ENCODE measurements at places on chromosomes 11 and 22.
A peak's percentile ranks its signal among the peaks of the same experiment; 100 is the strongest.

DNA sequence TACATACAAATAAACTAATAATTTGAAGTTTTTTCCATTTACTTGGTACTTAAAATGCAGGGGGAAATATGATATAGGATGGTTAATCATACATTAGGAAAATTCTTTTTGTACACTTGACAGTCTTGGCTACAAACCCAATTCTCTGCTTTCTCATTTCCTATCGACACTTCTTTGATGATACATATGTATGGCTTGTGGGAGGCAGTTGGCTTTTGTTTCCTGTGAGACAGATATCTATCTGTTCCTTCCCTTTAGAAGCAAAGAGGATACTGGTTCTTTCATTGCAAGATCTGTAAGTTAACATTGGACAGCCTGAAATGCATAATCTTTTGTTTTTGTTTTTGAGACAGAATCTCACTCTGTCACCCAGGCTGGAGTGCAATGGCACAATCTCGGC lies 47.9 kb upstream of the ADORA2A start:
- DNase-seq: no peak

DNA sequence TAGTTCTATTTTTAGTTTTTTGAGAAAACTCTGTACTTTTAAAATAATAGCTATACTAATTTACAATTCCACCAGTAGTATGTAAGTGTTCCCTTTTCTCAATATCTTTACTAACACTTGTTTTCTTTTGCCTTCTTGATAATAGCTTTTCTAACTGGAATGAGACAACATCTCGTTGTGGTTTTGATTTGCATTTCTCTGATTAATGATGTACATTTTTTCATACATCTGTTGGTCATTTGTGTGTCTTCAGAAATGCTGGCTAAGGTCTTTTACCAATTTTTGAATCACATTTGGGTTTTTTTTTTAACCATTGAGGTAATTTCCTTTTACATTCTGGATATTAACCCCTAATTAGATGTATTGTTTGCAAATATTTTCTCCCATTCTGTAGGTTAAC lies 258.9 kb downstream of the DYNC2H1 start:
- DNase-seq: no peak

- DNase-seq: no peak
Measured at GRCh38 chr11:57981536-57981935, 42.1 kb upstream of the OR9Q1 start.

DNA sequence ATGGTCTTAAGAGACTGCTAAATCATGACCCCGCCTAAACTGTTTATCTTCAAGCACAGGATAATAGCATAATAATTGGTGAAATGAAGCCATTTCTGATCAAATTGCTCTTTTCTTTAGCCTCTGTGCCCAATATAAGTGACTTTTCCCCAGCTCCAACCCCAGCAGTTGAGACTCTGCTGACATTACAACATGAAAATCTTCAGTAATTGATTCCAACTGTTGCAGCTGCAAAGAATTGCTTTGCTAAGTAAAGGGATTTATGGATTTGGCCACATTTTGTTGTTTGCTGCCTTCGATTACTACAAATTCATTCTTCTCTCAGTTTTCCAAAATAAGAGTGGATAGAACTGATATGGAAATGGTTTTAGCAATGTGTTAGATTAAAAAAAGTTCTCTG lies 576.7 kb upstream of the LRRC4C start:
- DNase-seq: no peak

DNA sequence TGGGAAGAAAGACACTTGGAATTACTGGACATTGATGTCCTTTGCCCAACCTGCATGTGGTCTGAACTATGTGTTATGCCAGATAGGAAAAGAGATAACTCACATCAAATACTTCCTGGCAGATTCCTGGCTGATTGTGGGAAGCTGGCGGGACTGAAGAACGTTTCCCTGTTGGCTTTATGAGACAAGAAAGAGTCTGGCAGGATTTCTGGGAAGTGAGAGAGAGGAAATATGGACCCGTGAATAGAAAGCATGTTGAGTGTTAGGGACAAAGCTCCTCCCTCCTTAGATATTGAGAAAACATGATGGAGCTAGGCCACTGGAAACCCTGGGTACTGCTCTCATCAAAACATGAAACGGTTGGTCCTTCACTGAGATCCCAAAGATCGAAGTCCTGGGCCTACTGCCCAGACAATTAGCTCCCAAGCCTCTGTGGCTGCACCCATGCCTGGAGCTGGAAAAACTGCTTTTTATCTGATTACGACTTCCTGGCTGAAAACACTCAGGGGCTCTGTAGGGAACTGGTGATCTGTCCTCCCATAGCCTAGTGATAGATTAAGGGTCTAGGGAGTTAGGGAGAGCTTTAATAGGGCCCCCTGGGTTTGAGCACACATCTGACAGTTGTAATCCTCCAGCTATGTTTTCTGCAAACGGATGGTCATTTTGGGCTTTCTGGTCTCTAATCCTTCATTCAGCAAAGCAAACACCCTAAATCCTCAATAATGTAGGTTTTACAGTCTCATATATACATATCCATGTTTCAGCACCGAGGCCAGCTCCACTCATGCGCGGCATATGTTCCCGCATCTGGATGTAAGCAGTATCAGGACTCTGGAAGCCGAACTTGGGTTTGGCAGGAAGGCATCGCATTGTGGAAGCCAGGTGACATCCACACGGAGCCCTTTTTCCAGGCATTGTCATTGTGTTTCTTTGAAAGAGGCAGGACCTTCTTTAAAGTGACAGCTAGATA lies 6.1 kb upstream of the B3GAT1 start:
- DNase-seq: no peak

DNA sequence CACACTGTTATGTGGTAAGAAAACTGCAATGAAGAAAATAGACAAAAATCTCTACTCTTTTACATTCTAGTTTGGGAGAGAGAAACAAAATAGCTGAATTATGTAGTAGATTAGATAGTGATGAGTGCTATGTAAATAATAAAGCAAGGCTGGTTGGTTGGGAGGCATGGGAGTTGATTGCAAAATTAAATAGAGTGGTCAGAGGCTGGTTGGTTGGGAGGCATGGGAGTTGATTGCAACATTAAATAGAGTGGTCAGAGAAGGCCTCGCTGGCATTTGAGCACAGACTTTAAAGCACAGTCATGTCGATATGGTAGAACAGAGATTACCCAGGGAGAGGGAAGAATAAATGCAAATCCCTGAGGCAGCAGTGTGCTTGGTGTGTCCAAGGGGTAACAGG lies 22.4 kb downstream of the SIK2 start:
- DNase-seq: no peak

DNA sequence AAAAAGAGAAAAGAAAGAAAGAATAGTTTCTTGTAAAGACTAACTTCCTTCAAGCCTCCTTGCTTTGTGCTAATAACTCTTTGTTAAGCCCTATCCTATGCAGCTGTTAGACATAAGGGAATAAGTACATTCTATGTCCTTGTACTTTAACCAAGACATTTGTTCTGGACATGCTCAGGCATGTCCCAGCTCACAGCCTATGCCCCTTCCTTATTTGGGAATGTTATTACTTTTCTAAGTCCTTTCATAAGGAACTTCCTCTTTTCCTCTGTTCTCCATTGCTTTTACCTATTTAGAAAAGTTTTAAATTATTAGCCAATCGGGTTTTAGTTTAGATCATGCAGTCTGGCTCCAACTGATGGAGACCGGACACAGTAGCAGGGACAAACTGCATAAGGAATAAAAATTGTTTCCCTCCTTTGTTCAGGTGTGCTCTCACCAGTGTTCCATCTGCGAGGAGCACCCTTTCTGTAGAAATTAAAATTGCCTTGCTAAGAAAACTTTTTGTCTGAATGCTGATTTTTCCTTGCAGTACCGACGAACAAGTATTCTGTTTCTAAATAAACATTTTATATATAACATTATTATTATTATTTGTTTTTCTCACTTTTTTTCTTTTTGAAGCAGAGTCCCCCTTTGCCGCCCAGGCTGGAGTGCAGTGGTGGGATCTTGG lies 21.6 kb upstream of the SPINDOC start:
- no peak for DNase-seq

GRCh38 chr22:27991586-27992293 lies 72.7 kb upstream of the PITPNB start:
- no peak for DNase-seq

- DNase-seq: peak; percentile 12
Measured at GRCh38 chr11:62905927-62906531, 15.1 kb downstream of the CHRM1 start.

- no peak for DNase-seq
Measured at GRCh38 chr11:102014756-102015155, 32.5 kb upstream of the CFAP300 start.

- no peak for DNase-seq
Measured at GRCh38 chr11:104892723-104893511, 5.3 kb downstream of the CASP12 start.

GRCh38 chr22:44080936-44081861 lies 57.1 kb downstream of the PARVB start:
- no peak for DNase-seq

DNA sequence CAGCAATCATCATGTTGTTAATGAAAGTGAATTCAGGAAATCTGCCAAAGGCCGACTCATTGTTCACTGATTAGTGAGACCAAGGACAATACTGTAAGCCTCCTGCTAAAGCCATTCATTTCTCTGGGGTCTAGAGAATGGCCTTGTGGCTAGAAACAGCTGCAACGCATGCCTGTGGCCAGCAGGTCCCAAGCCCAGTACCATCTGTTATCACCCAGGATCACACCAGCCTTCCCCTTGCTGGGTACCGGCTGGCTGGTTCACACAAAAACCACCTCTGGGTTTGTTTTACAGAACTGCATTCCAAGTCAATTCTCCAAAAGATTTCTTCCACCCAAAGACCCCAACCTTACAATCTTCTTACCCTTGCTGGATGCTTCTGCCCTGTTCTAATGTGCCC lies 1.1 kb downstream of the PLAAT5 start:
- DNase-seq: no peak

GRCh38 chr11:114270531-114271270 lies 25.5 kb upstream of the NNMT start:
- DNase-seq: no peak

- DNase-seq: no peak
Measured at GRCh38 chr22:20027966-20028854, 7.3 kb downstream of the TANGO2 start.

DNA sequence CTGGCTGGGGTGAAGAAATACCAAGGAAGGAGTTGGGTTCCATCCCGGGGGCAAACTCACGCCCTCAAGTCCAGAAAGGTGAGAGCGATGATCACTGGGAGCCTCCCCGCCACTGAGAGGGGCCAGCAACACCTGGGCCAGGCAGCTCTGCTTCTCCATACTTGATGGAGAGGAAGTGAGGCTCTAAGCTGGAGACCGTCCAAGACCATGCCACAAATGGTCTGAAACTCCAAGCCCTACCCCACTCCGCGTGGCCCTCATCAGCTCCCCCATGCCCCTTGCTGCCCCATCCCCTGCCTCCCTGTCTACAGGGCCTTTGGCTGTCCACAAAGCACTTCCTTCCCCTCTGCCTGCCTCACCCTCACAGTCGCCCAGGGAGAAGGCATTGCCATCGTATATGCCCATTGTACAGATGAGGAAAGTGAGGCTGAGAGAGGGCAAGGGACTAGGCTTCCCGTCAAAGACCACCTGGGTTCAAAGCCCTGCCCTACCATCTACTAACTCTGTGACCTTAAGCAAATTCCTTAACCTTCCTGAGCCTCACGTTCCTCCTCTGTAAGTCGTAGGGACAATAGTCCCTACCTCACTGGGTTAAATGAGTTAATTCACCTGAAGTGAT lies 4.4 kb upstream of the PDGFB start:
- no peak for DNase-seq

DNA sequence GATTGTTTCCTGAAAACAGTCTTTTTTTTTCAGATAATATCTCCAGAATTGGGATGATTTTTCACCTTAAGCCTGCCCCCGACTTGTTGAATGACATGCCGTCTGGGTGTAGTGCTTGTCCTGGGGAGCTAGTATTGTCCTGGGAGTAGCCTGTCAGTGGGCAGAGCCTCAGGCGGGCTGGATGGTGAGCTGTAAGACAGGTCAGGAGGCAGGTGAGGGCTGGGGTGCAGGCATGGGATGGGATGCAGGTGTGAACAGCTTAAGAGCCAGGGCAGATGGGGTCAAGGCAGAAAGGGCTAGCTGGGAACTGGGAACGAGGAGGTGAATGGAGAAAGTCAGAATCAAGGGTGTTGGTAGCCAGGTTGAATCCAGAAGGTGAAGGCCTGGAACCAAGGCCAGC lies 200.2 kb downstream of the CSNK2A3 start:
- DNase-seq: no peak

DNA sequence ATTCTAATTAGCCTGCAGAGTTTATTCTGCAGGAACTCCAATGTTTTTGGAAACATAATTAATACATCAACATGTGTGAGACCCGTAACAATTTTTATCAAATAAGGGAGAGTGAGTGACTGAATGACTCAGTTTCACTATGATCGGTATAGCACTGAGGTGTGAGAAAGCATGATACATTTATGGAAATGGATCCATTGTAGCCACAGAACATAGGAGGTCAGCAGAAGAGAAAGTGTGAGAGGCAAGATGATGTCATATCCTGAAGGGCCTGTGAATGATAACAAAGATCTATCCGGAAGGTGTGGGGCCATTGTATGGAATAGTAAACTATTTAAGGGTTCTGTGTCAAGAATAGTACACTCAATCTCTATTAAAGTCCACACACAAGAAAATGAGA lies 1406.1 kb upstream of the TENM4 start:
- no peak for DNase-seq

DNA sequence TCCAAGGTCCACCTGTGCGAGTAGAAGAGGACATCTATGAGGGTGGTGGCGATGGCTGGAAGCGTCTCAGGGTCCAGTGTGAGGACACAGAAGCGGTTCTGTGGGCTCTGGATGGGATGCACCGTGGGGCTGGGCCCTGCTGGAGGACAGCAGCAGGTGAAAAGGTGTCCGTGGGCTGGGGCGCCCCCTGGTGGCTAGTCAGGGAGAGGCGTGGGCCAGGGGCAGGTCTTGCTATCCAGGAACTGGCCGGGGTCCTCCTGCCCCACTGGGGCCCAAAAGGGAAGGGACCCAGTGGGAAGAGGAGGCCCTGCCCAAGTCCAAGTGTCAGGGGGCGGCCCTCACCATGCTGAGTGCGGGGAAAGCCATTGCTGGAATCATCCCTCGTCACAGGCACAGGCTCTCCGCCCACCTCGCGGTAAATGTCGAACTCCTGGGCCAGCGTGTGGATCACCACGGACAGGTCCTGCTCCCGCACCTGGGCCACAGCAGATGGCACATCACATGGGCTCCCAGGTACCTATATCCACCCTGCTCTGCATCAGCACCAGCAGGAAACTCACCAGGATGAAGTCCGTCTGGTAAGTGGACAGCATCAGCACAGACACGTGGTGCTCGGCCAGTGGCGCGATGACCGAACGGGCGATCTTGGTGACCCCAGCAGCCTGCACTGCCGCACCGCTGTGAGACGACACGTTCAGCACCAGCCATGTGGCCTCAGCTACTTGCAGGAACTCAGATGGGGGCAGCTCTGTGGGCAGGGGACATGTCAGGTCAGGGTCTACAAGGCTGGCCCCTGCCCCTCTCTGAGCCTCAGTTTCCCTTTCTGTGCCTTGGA lies 2.3 kb downstream of the CASTOR1 start:
- DNase-seq: peak; percentile 27

GRCh38 chr11:134956450-134957210 lies 544.6 kb upstream of the B3GAT1 start:
- DNase-seq: no peak

DNA sequence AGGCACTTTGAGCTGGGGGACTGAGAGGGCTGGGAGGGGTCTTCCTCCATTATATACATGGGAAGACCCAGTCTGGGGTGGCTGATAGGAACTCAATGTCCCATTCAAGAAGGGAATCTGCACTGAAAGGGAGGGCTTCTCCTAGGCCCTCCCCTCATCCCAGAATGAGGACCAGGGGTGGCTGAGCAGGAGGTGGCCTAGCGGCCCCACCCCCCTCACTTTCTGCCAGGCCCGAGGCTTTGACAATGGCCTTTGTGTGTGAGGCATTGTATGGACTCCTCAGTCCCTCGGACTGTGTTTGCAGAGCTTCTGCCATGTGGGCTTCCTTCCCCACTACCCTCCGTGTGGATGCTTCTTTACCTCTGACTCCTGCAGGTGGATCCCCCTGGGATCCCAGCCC lies 65.7 kb downstream of the NECTIN1 start:
- DNase-seq: no peak
